ENCODE measurements at places on chromosomes 4 and X. TPM values are rescaled to one million over a fixed set of nuclear protein-coding genes. Genes with fewer than 3 reads are reported as not detected.

Gene MED12
- 22.0 TPM for total RNA-seq

Gene BEX5
- not detected for total RNA-seq

Gene ETDA
- total RNA-seq = not detected

Gene SNX12
- 81.5 TPM for total RNA-seq

Gene CHRDL1
- total RNA-seq = not detected

Gene DGAT2L6
- total RNA-seq = not detected

Gene ZNF182
- 5.0 TPM for total RNA-seq

Gene PIGA
- total RNA-seq = 31.0 TPM

All from mammary epithelial cell (primary cell).